Skin of body (tissue), 3 donors: ENCODE measurements at places on chromosomes 13 and 19. TPM values are rescaled to one million over a fixed set of nuclear protein-coding genes. Genes with fewer than 3 reads are reported as not detected.

The NUFIP1 gene
- total RNA-seq: 3.9 TPM

The ZNF296 gene
- 0.39 TPM for total RNA-seq

The PTH2 gene
- not detected for total RNA-seq

The OBI1 gene
- total RNA-seq: 16.3 TPM

The C1QTNF9B gene
- 0.20 TPM for total RNA-seq

The TNFSF11 gene
- 0.49 TPM for total RNA-seq

The CNN1 gene
- 10.8 TPM for total RNA-seq

The OR7C1 gene
- total RNA-seq: 0.20 TPM

The ZBTB32 gene
- total RNA-seq: not detected

The CCDC61 gene
- 6.1 TPM for total RNA-seq

The DAND5 gene
- total RNA-seq: not detected

The LRRC8E gene
- total RNA-seq: 3.9 TPM

The IL17D gene
- 5.9 TPM for total RNA-seq

The ZNF799 gene
- 6.6 TPM for total RNA-seq

The LILRA2 gene
- 1.1 TPM for total RNA-seq

The NKG7 gene
- 7.5 TPM for total RNA-seq

The TMEM150B gene
- 1.1 TPM for total RNA-seq

The FGF22 gene
- 1.4 TPM for total RNA-seq

The NTN5 gene
- total RNA-seq: 0.30 TPM

The CYP4F3 gene
- 2.7 TPM for total RNA-seq

The CCDC70 gene
- total RNA-seq: not detected

The ZNF567 gene
- total RNA-seq: 11.1 TPM

The GNG7 gene
- total RNA-seq: 2.4 TPM

The NKPD1 gene
- 4.2 TPM for total RNA-seq

The C19orf85 gene
- total RNA-seq: not detected

The ZNF570 gene
- 7.2 TPM for total RNA-seq

The OPA3 gene
- total RNA-seq: 2.6 TPM

The SYCN gene
- total RNA-seq: not detected
